ENCODE measurements at places on chromosomes 3 and 15. TPM values are rescaled to one million over a fixed set of nuclear protein-coding genes. Genes with fewer than 3 reads are reported as not detected.

DNA sequence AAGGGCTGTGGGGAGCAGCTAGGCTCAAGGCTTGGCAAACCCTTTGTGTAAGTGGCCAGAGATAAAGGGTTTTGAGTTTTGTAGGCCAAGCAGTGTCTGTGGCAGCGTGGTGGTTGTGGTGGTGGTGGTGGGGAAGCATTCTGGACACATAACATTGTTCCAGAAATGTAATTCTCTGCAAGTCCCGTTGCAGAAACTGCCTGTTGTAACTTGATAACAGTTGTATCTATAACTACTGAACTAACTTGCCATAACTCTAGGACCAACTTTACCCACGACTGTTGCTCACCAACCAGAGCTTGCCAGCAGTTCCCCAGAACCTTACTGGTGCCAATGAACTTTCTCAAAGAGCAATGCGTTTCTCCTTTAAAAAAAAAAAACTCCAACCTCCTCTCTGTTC is 18.1 kb upstream of the TMEM40 start:
- H3K36me3 ChIP-seq, result no peaks in the 10 kb centered on the region
- no peaks in the 10 kb centered on the region for H3K27me3 ChIP-seq
- H3K4me3 ChIP-seq, result no peak overlapping the region
- H3K4me1 ChIP-seq, result no peaks in the 10 kb centered on the region

ERICH6 gene
- polyA plus RNA-seq, result not detected

DNA sequence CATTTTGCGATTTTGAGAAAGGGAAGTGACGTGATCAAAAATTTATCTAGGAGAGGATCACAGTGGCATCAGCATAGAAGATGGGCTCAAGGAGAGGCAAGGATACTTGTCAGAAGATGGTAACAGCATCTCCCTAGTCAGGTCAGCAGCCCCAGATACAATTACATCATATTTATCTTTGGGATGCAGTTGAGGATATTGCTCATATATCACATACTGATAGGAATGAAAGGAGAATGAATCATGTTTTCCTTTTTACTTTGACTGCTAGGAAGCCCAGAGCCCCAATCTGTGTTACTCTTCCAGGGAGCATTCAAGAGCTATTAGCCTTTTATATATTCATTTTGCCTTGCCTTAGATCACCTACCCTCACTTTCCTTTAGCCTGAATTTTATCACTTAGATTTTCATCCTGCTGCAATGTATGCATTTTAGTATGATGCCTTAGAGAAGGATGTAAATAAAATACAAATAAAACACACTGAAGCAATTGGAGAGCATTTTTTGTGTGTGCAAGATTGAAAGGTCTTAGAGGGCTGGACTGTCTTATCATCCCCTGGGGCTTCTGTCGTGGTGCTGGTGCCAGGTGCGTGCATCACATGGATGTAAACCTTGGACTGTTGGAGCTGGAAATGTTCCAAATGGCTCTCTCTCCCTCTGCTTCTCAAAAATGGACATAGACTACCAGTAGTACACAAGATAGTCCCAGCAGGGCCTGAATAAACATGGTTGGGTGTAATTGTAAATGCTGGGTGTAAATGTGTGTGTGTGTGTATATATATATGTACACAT is 40.3 kb downstream of the CORO2B start:
- H3K36me3 ChIP-seq, result no peaks in the 10 kb centered on the region
- H3K27ac ChIP-seq, result no peak overlapping the region
- no peak overlapping the region for H3K4me3 ChIP-seq
- no peaks in the 10 kb centered on the region for H3K27me3 ChIP-seq
- DNase-seq, result no peak

CHRNB4 gene
- polyA plus RNA-seq, result 0.07 TPM

GRCh38 chr3:46440531-46441294 is 24.0 kb downstream of the LTF start:
- peaks cover 3% of the 10 kb centered on the region for H3K4me1 ChIP-seq
- no peak overlapping the region for H3K27ac ChIP-seq
- no peak for DNase-seq
- no peaks in the 10 kb centered on the region for H3K27me3 ChIP-seq

DNA sequence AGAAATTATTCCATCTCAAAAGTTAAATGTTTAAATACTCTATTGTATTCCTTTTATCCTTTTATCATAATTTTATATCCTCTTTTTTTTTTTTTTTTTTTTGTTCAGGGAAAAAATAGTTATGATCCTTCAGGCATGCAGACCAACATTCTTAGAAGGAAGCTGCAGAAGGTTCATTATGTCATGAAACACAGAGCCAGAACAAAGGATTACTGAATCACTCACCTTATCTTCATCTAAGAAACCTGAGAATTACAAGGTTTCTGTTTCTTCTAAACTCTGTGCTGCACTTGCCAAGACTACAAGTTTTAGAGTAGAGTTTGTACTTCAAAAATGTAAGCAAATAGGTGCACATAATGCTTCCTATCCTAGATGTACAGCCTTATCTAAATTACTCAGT is 3.3 kb downstream of the PLCH1 start:
- H3K4me1 ChIP-seq, result peaks cover 30% of the 10 kb centered on the region
- no peaks in the 10 kb centered on the region for H3K36me3 ChIP-seq
- peaks cover 20% of the 10 kb centered on the region for H3K27me3 ChIP-seq
- no peak overlapping the region for H3K27ac ChIP-seq
- no peak for DNase-seq

- no peak for DNase-seq
- no peaks in the 10 kb centered on the region for H3K4me1 ChIP-seq
- H3K27me3 ChIP-seq, result no peaks in the 10 kb centered on the region
- H3K27ac ChIP-seq, result no peak overlapping the region
- no peak overlapping the region for H3K4me3 ChIP-seq
These were observed 42.7 kb downstream of the DUT start for GRCh38 chr15:48373821-48374451.

GRCh38 chr3:133230195-133230594 is 169.7 kb upstream of the BFSP2 start:
- H3K4me1 ChIP-seq, result no peaks in the 10 kb centered on the region
- H3K36me3 ChIP-seq, result no peaks in the 10 kb centered on the region
- DNase-seq, result no peak
- H3K27ac ChIP-seq, result no peak overlapping the region
- no peak overlapping the region for H3K4me3 ChIP-seq
- no peaks in the 10 kb centered on the region for H3K27me3 ChIP-seq

- H3K27me3 ChIP-seq, result no peaks in the 10 kb centered on the region
- H3K27ac ChIP-seq, result no peak overlapping the region
- no peaks in the 10 kb centered on the region for H3K4me1 ChIP-seq
- no peak for DNase-seq
- no peaks in the 10 kb centered on the region for H3K36me3 ChIP-seq
These were observed 32.4 kb downstream of the DGKG start for GRCh38 chr3:186329589-186329988.

POLQ gene
- 0.77 TPM for polyA plus RNA-seq

DNA sequence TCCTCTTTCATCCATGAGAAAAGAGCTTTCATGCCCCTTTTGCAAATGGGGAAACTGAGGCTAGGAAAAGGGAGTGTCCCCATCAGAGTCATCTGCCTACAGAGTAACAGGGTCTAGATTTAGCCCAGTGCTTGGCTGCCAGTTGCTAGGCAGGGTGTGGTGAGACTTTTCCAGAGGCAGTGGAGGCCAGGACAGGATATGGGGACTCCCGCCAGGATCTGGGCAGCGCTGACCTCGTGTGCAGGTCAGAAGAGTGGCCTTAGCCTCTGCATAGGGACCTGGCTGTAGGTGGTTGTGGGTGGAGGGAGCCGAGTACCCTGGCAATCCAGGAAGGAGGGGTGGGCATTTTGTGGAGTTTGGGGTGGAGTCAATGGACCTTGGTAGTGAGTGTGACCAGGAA is 4.2 kb downstream of the PLXNA1 start:
- peaks cover 67% of the 10 kb centered on the region for H3K4me1 ChIP-seq
- peaks cover 22% of the 10 kb centered on the region for H3K36me3 ChIP-seq
- H3K27me3 ChIP-seq, result no peaks in the 10 kb centered on the region
- H3K27ac ChIP-seq, result no peak overlapping the region

DNA sequence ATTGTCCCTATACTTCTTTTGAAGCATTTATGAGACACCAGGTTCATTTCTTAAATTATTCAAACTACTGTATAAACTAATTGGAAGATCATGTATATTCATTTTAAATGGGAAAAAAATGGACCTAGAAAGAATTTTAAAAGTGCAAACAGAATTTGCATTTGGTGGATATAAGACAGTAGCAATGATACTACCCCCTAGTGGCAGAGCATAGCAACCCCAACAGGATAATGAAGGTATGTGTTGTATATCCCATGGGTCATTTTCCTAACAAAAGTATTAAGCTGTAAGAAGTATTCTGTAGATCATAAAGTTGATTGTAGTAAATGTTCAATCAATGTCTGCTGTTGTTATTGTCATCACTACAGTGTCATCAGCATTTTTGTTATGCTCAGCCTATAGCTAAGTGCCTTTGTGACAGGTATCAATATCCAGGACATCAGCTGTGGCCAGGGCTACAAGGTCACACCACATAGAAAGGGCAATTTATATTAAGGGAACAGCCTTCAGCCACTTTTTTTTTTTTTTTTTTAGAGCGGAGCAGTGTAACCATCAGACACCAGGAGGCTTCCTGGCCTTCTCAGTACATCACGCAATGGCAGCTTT is 175.8 kb downstream of the FOXB1 start:
- no peaks in the 10 kb centered on the region for H3K4me1 ChIP-seq
- no peak for DNase-seq
- H3K4me3 ChIP-seq, result no peak overlapping the region
- H3K27me3 ChIP-seq, result no peaks in the 10 kb centered on the region
- no peak overlapping the region for H3K27ac ChIP-seq

DNA sequence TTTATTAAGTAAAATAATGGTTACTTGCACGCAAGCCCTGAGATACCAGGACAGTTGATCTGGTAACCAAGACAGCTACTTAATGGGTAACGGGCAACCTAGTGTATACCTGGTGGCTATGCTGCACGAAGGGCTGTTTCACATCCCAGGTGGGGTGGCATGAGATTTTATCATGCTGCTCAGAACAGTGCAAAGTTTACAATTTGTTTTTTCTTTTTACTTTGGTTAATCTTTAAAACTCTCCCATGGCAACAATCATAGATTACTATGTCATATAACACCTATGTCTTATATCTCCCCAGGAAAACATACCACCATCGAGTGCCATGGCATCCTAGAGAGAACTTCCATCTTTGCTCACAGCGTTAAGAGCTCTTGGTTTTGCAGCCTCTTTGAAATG is 32.2 kb upstream of the SLC28A1 start:
- no peaks in the 10 kb centered on the region for H3K27me3 ChIP-seq
- no peak for DNase-seq
- H3K36me3 ChIP-seq, result no peaks in the 10 kb centered on the region
- no peak overlapping the region for H3K4me3 ChIP-seq

DNA sequence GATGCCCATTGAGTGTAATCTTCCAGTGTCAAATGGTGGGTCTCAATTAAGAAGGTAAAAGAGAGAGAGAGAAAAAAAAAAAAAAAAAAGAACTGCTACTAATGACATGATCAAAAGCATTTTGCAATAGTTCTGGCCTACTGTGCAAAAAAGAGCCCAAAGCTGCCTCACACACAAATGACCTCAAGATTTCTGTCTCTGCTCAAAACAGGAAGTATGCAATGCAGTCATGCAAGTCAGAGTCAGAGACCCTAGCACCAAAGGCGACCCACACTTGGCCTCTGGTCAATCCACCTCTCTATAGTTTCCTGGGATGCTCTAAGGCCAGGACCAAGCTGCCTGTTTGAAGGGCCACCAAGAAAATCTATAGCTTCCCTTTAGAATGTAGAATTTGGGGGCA is 323.5 kb downstream of the VPS13C start:
- no peak for DNase-seq
- H3K4me1 ChIP-seq, result no peaks in the 10 kb centered on the region
- no peaks in the 10 kb centered on the region for H3K27me3 ChIP-seq
- no peaks in the 10 kb centered on the region for H3K36me3 ChIP-seq
- no peak overlapping the region for H3K4me3 ChIP-seq

DNA sequence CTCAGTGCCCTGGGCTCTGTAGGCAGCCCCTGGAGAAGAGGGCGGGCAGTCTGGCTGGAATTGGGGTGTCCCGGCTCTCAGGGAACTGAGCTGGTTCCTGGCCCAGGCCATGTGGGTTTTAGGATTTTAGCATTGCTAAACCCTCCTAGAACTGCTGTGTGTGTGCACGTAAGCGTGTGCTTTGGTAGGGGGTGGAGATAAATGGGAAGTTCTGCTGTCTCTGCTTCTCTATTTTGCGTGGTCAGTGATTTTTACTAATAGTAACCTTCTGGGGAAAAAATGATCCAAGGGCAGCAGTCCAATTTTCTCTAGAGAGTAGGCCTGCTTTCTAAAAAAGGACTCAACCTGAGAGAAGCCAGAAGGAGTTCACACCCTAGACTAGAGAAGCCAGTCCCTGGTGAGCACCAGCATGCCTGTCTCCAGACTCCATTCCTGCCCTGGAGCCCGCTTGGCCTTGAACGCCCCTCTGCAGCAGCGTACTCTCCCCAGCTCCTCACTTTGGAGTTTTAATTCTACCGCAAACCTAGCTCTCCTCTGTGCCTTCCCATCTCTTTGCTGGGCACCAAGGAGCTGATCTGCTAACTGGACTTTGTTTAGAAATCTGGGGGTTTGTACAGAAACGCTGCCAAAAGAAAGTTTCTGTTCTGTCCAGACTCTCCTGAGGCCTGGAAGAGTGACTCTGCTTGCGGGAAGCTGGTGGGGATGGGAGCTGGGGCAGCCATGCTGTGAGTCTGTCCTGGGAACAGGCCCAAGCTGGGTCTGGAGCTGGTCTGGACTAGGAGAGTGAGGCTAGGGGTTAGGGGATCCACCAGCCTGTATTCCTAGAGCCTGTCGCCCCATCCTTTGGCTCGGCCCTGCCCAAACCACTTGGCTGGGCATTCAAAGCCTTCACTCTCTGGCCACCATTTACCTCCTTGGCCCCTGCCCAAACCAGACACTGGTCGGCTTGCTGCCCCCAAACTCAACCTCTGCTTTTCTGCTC is 19.7 kb downstream of the CORO2B start:
- H3K27ac ChIP-seq, result no peak overlapping the region
- H3K4me3 ChIP-seq, result no peak overlapping the region
- peaks cover 51% of the 10 kb centered on the region for H3K4me1 ChIP-seq
- no peaks in the 10 kb centered on the region for H3K36me3 ChIP-seq
- DNase-seq, result peak; percentile 42
- H3K27me3 ChIP-seq, result no peaks in the 10 kb centered on the region

ZNF148 gene
- 4.6 TPM for polyA plus RNA-seq

HTR3E gene
- not detected for polyA plus RNA-seq

GRCh38 chr3:101674518-101674917 is 2.4 kb downstream of the ZBTB11 start:
- no peak overlapping the region for H3K27ac ChIP-seq
- H3K27me3 ChIP-seq, result no peaks in the 10 kb centered on the region
- H3K36me3 ChIP-seq, result peaks cover 27% of the 10 kb centered on the region
- H3K4me3 ChIP-seq, result no peak overlapping the region
- no peak for DNase-seq

DNA sequence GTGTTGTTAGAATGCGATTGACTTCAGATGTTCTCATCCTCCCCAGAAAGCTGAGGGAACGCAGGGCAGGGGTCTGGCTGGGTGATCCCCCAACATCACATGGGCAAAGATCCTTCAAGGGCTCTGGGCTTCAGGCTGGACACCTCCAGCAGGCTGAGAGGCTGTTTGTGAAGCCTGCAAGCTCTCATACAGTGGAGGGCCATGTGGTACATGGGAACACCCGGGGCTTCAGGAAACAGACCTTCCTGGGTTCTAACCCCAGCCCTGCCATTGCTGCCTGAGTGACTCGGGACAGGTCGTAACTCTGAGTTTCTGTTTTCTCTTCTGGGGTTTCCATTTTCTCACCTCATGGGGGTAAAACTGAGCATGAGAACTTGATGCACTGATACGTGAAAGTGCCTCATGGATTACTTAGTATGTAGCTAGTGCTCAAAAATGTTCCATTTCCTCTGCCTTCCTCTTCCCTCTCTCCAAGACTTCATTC is 81.2 kb downstream of the TLE3 start:
- H3K27ac ChIP-seq, result peak overlapping the region; percentile 81
- no peak overlapping the region for H3K4me3 ChIP-seq

Data from spleen (tissue), 13 donors.